ENCODE measurements at places on chromosomes 6 and 20. TPM values are rescaled to one million over a fixed set of nuclear protein-coding genes. Genes with fewer than 3 reads are reported as not detected.

Gene LTA
- 38.4 TPM for total RNA-seq

GRCh38 chr6:26300828-26301227 lies 64.2 kb upstream of the BTN3A2 start:
- no peak overlapping the region for H3K27ac ChIP-seq
- H3K27me3 ChIP-seq = no peaks in the 10 kb centered on the region
- H3K4me1 ChIP-seq = peaks cover 26% of the 10 kb centered on the region

DNA sequence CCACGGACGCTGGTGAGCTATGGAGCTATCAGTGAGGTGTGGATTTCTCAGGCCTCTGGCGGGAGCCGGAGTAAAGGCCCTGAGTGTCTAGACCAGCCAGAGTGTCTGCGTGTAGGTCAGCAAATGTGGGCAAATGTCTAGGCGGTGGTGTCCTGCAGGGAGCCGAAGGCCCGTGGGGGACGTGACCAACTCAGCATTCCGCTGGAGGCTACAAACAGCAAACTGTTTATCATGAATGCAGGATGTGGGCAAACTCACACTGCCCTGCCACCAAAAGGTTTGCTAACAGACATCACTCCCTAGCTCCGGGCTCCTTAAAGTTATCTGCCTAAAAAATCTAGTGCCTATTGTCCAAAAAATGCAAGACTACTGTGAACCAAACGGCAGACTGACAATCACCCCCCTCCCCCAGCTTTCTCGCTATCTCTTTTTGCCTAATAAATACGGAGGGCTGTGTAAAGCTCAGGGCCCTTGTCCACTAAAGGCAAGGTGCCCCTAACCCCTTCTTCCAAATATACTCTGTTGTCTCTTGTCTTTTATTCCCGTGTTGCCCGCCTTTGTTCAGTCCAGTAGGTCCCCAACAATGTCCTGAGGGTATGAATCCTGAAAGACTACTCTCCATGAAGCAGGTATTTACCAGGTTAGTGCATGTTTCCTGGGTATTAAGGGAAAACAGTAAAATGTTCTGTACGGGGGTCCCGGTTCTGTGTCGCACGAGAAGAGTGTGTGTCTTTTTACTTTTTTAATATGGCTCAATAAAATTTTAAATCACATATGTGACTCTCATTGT lies 29.0 kb upstream of the AFDN start:
- peaks cover 77% of the 10 kb centered on the region for H3K27me3 ChIP-seq
- H3K36me3 ChIP-seq = no peaks in the 10 kb centered on the region
- H3K27ac ChIP-seq = no peak overlapping the region
- DNase-seq = no peak
- no peak overlapping the region for H3K4me3 ChIP-seq

GRCh38 chr20:14829906-14830305 lies 492.5 kb upstream of the FLRT3 start:
- no peak overlapping the region for H3K4me3 ChIP-seq
- no peaks in the 10 kb centered on the region for H3K36me3 ChIP-seq
- H3K27me3 ChIP-seq = no peaks in the 10 kb centered on the region
- H3K4me1 ChIP-seq = no peaks in the 10 kb centered on the region
- no peak for DNase-seq
- no peak overlapping the region for H3K27ac ChIP-seq
